Kidney tubule cell (primary cell): ENCODE measurements at places on chromosomes 7 and 10.

DNA sequence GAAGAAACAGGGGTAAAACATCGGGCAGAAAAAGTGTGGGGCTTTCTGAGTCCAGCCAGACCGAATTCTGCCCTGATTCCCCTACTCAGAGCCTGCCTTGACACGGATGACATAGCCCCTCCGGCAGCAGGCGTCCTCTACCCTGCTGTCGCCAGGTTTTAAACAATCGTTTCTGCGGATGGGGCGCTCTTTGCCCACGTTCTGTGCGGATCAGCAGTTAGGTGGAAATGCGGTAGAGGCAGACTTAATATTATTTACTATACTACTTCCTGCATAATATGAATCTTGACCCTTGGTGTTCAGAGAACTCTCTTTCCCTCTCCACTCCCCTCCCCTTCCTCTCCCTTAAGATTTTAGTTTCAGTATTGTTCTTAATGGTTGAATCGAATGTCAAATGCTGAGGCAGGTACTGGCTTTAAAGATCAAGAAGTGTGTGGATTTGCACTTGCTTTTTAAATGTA, 2.4 kb downstream of the GATA3 start:
- no peak for DNase-seq

DNA sequence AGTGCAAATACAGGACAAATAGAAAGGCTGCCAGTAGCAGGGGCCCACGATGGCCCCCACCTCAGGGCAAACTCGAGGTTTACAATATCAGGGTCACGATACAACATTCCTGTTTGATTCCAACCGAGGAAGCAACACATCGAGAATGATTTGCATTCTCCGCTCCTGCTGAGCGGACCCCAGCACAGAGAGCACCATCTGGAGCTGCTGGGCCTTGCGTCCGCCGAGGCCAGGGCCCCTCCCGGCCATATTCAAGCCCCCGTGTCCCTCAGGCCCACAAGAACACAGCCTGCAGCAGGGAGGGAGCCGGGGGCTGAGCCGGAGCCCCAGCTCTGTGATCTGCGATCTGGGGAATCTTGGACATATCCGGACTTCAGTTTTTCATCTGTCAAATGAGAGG, 84.3 kb downstream of the PRKAG2 start:
- DNase-seq = no peak

- DNase-seq = no peak
Measured at GRCh38 chr10:79449181-79450146, 4.0 kb upstream of the ZCCHC24 start.

DNA sequence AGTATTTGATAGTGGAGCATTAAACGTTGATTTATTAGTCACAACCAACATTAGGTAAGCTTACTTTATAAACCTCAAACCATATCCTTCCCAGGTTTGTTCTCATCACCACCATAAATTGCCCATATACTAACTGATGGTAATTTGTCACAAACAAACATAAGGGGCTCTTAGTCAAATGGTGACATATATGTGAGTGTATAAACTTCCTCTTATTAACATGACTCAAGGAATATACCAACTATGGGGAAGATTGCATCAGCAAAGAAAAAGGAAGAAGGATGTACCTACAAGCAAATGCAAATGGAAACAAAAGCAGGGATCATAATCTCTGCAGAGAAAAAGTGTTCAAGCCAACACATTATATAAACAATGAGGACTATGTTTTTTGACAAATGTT, 418.2 kb upstream of the AKR1E2 start:
- peak; percentile 77 for DNase-seq

DNA sequence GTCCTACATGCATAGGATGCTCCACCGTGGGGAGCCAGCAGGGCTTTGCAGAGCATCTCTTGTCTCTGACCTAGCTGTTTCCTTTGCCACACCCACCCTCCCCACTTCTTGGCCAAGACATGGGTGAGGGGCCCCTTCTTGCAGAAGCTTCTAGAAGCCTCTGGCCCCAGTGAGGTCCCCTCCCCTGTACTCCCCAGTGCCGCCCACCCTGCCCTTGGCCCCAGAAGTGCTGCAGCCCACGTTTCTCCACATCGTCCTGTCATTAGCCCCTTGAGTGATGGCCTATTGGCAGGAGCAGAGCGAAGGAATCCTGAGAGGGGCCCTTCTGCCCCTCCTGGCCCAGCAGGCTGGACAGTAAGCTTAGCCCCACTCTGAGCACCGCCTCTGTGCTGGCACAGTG, 43.7 kb downstream of the ALOX5 start:
- DNase-seq = no peak
